T-helper 2 cell treated with Interferon-gamma antibody and Interleukin-4, amounts not matched to agents 5 μg/mL and 100 μg/mL, for 36 hours (primary cell): ENCODE measurements at places on chromosomes 7 and 10.

- H3K36me3 ChIP-seq: peaks cover 6% of the 10 kb centered on the region
- peak; percentile 70 for DNase-seq
- peak within 1 kb of the TSS; percentile 84 for H3K4me3 ChIP-seq
- H3K27me3 ChIP-seq: no peaks in the 10 kb centered on the region
- H3K27ac ChIP-seq: peak within 1 kb of the TSS; percentile 91
Measured at GRCh38 chr7:55964261-55965099, at the start of gene NIPSNAP2. Gene NIPSNAP2 (plus strand): TSS chr7:55964585. CDS start chr7:55964610, 25 bp downstream.

DNA sequence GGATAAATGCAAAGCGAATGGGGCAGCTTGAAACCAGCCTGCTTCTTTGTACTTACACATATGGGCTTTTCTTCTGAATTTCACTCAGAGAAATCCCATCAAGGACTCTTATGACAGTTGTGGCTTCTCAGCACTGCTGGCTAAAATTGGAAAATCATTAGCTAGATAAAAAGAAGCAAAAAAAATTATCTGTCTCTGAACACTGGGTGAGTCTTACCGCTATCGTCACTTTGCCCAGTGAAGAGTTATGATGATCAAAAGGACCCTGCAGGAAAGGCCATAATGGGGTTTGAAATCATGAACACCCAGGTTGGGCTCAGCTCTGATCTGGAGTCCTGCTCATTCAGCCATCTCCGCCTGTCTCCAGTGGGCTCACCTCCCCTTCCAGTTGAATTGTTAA is 34.3 kb downstream of the AOAH start:
- peaks cover 44% of the 10 kb centered on the region for H3K36me3 ChIP-seq
- H3K27ac ChIP-seq: peak overlapping the region; percentile 93
- peaks cover 63% of the 10 kb centered on the region for H3K4me1 ChIP-seq
- DNase-seq: no peak
- no peaks in the 10 kb centered on the region for H3K27me3 ChIP-seq
- peak overlapping the region; percentile 60 for H3K4me3 ChIP-seq

- peaks cover 48% of the 10 kb centered on the region for H3K36me3 ChIP-seq
- peak overlapping the region; percentile 31 for H3K27ac ChIP-seq
- H3K4me3 ChIP-seq: no peak overlapping the region
- peak; percentile 42 for DNase-seq
Measured at GRCh38 chr7:44565097-44565794, 8.5 kb downstream of the DDX56 start.

DNA sequence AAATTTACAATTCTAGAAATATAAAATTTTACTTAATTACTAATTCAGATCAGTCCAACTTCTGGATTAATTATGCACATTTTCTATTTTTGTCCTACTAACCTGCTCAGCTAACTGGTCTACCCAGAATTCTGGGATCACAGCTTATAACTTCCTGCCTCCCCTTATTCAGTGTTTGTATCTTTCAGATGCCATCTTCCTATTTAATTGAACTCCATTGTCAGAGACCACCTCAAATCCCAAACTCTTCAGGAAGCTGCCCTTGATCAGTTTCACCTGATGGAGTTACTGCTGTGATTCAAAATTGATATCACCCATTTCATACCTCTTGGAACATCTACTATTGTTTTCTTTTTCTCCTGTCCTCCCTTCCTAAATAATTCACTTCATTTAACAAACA is 259.2 kb downstream of the WDR11 start:
- H3K27ac ChIP-seq: no peak overlapping the region
- no peaks in the 10 kb centered on the region for H3K36me3 ChIP-seq
- H3K4me1 ChIP-seq: no peaks in the 10 kb centered on the region
- no peak for DNase-seq
- H3K4me3 ChIP-seq: no peak overlapping the region
- no peaks in the 10 kb centered on the region for H3K27me3 ChIP-seq

GRCh38 chr10:29435809-29436501 is 147.1 kb downstream of the LYZL1 start:
- no peak overlapping the region for H3K27ac ChIP-seq
- H3K36me3 ChIP-seq: peaks cover 13% of the 10 kb centered on the region
- no peak overlapping the region for H3K4me3 ChIP-seq
- no peaks in the 10 kb centered on the region for H3K4me1 ChIP-seq

- peaks cover 7% of the 10 kb centered on the region for H3K4me1 ChIP-seq
- H3K4me3 ChIP-seq: no peak overlapping the region
- H3K36me3 ChIP-seq: no peaks in the 10 kb centered on the region
- no peak for DNase-seq
Measured at GRCh38 chr10:126468876-126469643, 80.8 kb upstream of the ADAM12 start.

GRCh38 chr10:131853610-131853964 is 47.2 kb upstream of the PPP2R2D start:
- H3K27me3 ChIP-seq: no peaks in the 10 kb centered on the region
- H3K27ac ChIP-seq: no peak overlapping the region
- H3K36me3 ChIP-seq: no peaks in the 10 kb centered on the region
- no peak for DNase-seq

- no peaks in the 10 kb centered on the region for H3K36me3 ChIP-seq
- no peaks in the 10 kb centered on the region for H3K27me3 ChIP-seq
- no peak overlapping the region for H3K4me3 ChIP-seq
- no peak for DNase-seq
- no peak overlapping the region for H3K27ac ChIP-seq
Measured at GRCh38 chr7:31962246-31962645, 108.0 kb downstream of the PDE1C start.

- peaks cover 4% of the 10 kb centered on the region for H3K4me1 ChIP-seq
- no peak overlapping the region for H3K4me3 ChIP-seq
- DNase-seq: no peak
- peaks cover 6% of the 10 kb centered on the region for H3K36me3 ChIP-seq
Measured at GRCh38 chr7:143892527-143893300, 9.3 kb downstream of the TCAF1 start.
